RWPE2 (cell line): ENCODE measurements at places on chromosomes 16 and 17.

DNA sequence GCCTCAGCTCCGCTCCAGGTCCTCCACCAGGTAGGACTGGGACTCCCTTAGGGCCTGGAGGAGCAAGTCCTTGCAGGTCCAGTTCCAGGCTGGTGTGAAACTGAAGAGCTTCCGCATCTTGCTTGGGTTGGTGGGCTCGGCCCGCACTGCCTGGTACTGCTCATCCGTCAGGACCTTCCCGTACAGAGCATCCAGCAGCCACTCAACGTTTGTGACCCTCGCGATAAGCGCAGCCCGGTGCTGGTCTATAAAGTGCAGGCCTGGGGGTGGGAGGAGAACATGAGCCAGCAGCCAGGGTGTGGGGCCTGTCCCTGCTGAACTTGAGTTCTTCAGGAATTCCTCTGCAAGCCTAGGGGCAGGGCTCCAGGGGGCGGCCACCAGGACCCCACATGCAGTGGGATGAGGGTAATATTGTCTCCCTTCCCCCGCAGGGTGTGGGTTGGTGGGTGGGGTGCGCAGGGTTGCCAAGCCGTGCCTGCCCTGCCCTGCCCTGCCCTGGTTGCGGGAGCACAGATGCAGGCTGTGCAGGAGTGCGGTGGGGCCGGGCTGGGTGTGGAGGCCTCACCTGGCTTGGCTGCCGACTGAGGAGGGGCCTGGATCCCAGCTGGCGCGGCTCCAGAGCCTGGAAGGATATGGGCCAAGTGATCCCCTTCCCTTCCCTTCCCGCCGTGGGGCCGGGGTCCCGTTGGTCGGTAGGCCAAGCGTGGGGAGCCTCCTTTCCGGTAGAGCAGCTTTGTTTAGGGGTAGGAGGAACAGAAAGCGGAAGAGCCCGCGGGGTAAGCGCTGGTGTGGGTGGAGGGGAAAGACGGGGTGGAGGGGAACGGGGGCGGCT lies 762 bp downstream of the PYCARD start:
- peak; percentile 59 for DNase-seq

- DNase-seq: no peak
These were observed 16.9 kb downstream of the NARF start for GRCh38 chr17:82475458-82475857.

- DNase-seq: peak; percentile 37
These were observed 121.9 kb upstream of the TNRC6C start for GRCh38 chr17:77836557-77837041.

- DNase-seq: no peak
These were observed 10.1 kb downstream of the CSNK2A2 start for GRCh38 chr16:58187665-58188421.

- DNase-seq: peak; percentile 81
These were observed 390 bp upstream of the UNC13D start for GRCh38 chr17:75844530-75845057.

DNA sequence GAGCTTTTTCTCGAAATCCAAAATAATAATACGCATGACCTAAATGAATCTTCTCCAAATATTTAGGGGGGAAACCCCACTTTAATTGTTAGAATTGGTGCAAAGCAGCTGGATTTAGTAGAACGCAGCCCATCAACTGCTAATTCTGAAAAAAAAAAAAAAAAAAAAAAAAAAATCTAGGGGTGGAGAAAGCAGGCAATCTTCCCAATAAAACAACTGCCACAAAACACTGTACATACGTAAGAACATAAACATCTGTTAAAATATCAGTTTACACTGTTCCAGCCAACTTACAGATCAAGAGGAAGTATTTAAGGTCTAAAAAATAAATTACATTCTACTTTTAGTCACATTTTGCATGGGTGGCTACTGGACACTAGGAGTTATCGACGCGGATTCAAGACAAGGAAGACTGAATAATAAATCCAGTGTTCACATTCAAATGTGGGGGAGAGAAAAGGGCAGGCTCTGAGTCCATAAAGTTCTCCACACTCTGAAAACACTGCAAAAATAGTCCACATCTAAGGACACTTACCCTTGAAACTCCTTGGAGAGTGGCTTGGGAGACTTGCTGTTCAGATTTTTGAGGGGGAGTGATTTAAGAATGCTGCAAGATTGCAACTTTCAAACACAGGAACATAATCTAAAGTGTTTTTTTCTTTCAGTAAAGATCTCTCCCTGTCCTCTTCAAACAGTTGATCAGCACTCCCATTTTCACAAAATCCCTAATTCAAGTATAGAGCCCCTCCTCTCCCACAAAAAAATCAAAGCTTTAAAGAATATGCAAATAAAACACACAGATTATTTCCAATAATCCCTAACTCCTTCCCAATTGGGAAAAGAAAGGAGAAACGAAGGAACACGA lies 1.3 kb downstream of the APPBP2 start:
- no peak for DNase-seq

DNA sequence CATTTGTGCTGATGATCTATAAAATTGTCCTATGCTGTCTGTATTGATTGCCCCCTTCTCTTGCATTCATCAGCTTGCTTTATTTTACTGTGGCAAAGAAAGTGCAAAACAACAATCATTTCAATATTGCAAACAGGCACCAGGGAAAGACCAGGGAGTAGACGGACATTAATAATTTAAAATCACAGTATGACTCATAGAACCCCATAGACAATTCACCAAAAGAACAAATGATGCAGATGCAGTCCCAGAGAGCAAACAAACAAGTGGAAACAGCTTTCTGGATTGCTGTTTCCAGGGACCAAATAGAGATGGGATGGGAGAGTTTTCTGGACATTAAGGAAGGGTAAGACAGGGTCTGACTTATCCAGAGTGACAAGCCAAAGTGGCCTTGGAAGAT lies 70.1 kb downstream of the ABCC12 start:
- DNase-seq: no peak

- no peak for DNase-seq
These were observed 33.7 kb upstream of the LITAF start for GRCh38 chr16:11620243-11621003.

- DNase-seq: peak; percentile 83
These were observed 41.0 kb downstream of the SLC7A5 start for GRCh38 chr16:87828071-87828906.

DNA sequence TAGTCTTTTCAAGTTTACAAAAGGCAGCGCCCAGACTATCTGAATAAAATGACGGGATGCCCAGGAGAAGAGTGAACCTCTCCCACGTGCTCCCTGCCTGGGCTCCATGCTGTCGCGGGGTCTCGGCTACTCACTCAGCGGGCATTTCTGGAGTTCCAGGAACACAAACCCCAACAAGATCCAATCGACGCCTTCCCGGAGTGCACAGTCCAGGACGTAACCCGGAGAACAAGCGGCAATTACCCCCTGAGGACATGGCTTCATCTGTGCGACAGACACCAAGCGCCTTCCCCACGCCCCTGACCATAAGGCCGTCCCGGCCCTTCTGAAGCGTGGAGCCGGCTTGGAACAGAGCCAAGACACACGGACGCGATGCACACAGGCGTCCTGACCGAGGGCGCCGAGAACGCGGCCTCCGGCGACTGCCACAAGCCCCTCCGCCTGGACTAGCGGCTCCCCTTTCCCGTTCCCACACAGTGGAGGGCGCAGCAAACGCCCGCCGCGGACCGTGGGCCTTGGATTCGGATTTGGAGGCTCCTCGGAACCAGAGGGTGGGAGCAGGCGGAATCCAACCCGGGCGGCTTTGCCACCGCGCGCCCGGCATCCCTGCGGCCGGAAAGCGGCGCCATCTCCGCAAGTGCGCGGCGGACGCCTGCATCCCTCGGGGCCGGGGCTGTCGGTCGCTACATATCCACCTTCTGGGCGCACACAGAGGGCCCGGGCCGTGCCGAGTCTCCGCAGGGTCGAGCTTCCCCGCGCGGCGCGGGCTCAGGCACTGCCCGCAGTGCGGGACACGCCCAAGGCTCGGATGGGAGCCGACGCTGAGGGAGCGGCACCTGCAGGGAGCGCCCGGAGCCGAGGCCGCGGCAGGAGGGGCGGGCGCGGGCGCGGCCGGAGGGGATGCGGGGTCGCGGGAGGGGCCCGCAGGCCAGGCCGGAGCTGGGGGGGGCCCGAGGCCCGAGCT lies 725 bp downstream of the ABCA3 start:
- DNase-seq: no peak

DNA sequence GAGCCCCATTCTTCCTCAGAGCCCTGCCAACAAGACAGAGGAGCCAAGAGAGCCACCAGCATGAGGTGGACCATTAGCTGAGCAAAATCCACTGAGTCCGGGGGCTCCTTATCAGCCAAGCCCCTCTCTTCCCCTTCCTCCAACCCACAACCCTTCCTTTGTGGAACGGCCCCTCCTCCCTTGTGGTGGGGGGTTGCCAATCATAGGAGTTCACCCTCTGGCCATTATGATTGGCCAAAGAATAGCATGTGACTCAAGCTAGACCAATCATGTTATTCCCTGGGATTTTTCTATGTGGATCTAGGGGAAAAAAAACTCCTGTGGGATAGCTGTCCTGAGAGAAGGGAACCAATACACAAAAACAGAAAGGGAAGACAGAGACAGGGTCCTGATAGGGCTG lies 120.5 kb downstream of the C16orf95 start:
- DNase-seq: no peak

- DNase-seq: no peak
These were observed 158.5 kb upstream of the SHISA6 start for GRCh38 chr17:11082559-11082958.

- DNase-seq: no peak
These were observed 86.4 kb downstream of the MRM1 start for GRCh38 chr17:36687736-36688135.

DNA sequence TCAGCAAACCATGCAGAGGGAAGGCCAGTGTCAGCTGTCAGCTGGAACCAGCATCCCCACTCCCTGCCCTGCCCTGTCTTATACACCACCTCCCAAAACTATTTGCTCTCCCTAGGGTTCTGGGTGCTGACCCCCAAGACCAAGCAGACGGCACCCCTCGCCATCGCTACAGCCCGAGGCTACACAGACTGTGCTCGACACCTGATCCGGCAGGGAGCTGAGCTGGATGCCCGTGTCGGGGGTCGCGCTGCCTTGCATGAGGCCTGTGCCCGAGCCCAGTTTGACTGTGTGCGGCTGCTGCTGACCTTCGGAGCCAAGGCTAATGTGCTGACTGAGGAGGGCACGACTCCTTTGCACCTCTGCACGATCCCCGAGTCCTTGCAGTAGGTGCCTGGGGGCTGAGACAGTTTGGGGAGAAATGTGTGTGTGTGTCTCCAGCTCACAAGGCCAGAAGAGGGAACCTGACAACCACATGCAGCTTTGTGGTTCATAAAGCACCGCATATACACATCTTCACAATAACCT lies 1.5 kb downstream of the ASB16 start:
- no peak for DNase-seq

GRCh38 chr17:71948703-71949422 lies 172.0 kb upstream of the SOX9 start:
- no peak for DNase-seq

- no peak for DNase-seq
These were observed at the start of gene SCIMP for GRCh38 chr17:5234645-5235576. Gene SCIMP (minus strand): TSS chr17:5234860. CDS start chr17:5234755, 105 bp downstream.

DNA sequence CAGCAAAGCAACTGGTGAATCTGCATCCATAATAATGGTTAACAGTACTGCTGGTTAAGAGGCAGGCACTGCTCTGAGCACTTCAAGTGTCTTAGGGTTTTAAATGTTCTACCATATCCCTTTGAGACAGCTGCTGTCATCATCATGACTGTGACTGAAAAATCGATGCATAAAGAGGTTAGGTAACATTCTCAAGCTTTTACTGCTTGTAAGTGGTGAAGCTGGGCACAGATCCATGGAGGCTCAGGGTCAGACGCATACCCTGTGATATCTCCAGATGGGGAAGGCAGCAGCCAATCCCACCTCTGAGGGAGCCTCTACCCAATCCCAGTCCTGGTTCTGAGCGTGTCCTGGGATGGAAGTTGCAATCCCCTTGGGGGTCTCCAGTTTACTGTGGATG lies 57.6 kb upstream of the SOX9 start:
- no peak for DNase-seq

DNA sequence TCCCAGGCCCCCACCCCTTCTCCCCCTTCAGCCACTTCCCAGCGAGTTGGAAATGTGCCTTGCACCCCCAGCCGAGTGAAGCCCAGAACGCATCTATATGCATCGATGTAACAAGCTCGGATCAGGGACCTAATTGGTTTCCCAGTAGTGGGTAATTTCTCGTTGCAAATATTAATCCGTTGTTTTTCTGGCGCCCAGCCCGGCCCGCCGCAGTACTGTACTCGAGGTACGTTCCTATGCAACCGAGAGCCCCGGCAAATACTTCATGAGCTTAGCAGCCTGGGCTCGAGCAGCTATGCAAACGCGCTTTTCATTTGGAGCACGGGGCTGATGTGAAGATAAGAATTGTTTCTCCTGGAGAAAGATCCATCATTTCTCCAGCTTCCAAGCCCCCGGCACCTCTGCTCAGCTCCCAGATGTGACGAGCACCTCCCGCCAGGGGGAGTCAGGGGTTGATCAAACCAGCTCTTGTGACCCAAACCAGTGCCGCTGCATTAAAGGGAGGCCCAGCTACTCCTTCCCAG lies 229.8 kb downstream of the KATNIP start:
- no peak for DNase-seq

DNA sequence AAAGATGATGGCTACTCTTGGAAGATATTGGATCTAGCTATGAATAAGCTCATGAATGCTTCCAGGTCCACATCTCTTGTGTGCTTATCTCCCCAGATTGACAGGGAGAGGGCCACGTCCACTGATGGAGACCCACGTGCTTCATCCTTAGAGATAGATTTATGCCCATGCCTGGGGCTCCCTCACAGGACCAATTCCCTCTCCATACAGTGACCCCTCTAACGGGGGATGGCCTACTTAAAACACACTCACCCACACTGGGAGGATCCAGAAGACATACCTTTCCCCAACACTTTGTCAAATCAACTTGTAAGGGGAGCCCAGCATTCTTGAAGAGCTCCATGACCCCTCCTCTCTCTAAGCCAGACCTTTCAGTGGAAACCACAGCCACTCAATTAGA lies 169.7 kb upstream of the CDH5 start:
- DNase-seq: no peak

DNA sequence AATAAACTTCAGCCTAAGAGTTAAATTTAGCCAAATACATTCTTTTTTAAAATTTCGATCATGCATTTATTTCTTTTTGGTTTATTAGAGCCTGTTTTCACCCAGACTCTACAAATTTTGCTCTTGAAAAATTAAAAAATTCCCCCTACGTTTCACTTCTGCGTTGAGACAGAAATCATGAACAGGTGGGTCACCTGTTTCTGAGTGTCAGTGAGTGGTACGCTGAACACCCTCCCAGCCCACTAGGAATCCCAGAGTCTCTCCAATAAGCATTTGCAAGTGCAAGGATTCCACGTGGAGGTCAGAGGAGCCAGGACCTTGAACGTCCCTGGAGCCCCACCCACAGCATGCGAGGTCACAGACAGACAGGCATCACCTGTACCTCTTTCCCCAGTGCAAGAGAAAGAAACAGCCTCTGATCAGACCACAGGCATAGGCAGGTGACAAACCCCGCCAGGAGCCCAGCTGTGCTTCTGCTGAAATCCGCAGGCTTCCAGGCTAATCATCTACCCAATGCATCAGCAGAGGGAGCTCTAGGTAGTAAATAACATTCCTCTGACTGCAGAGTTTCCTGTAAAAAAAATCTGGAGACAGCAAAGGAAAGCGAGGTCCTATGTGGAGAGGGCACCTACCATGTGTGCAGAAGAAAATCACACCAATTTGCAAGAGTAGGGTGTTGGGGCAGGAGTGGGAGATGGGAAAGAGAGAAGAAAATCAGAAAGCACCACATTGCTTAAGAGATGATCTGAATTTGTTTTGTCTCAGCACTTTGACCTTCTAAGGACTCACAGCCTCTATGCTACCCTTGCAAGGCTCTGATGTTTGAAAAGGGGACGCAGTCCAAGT lies 5.9 kb upstream of the XYLT1 start:
- no peak for DNase-seq

GRCh38 chr17:68775318-68775717 lies 174.2 kb upstream of the FAM20A start:
- DNase-seq: no peak

GRCh38 chr17:63277629-63278028 lies 168.5 kb downstream of the CYB561 start:
- DNase-seq: no peak
